ENCODE measurements at places on chromosomes 4 and X.

DNA sequence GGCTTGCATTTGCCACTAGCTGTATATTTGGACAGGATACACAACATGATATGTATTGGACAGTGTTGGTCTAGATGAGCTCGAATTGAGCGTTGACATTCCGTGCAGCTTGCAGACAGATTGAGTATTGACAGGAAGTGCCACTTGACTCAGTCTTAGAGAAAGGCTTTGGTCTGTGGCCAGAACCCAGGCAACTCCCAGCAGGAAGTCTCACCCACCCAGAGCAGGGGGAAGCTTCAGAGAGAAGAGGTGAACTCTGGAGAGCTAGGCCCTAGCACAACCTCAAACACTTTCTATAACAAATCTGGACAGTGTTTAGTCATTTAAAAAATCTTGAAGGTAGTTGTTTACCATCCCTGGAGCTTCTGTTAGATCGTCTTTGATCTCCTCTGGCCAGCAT is 280.5 kb downstream of the FBXW7 start:
- peak; percentile 88 for DNase-seq

- DNase-seq: peak; percentile 14
Measured at GRCh38 chr4:176034499-176034898, 31.1 kb upstream of the WDR17 start.

DNA sequence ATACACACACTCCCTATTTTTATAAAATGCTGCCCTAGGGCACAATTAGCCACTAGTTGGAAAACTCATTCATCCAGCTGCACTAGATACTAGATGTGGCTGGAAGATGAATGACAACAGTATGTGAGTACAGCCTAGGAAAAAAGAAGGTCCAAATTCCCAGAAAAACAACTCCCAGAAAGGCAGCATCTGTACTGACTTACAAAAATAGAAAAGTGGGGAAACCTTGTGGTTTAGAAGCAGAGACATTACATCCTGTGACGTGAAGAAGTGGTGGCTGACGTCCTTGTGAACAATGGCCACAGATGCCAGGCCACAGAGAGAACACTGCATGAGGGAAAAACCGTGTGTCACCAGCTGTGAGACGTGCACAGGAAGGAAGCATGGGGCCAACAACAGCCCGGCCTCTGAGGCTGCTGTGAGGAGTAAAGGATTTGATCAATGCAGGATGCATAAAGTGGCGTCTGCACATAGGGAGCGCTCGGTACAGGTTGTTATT is 81.2 kb downstream of the SPRY1 start:
- DNase-seq: peak; percentile 55

GRCh38 chr4:99458911-99459447 is 23.8 kb upstream of the ADH7 start:
- DNase-seq: no peak
